Activated naive CD4-positive, alpha-beta T cell treated with anti-CD3 and anti-CD28 coated beads, Interleukin-2, amount 10 ng/mL, durations not matched to agents 5 hours and 36 hours (primary cell): ENCODE measurements at places on chromosomes 12 and 14. TPM values are rescaled to one million over a fixed set of nuclear protein-coding genes. Genes with fewer than 3 reads are reported as not detected.

APOLD1 gene
- total RNA-seq: 11.9 TPM

GMPR2 gene
- 67.8 TPM for total RNA-seq

VWF gene
- total RNA-seq: 0.24 TPM

SERPINA10 gene
- total RNA-seq: not detected

KRT78 gene
- not detected for total RNA-seq

SOAT2 gene
- total RNA-seq: 0.84 TPM

ACADS gene
- total RNA-seq: 16.6 TPM

KERA gene
- total RNA-seq: not detected

KRT6C gene
- not detected for total RNA-seq

NPFF gene
- not detected for total RNA-seq

BRI3BP gene
- 22.8 TPM for total RNA-seq

IQSEC3 gene
- total RNA-seq: 1.3 TPM

MYO1H gene
- not detected for total RNA-seq

KCNK10 gene
- total RNA-seq: not detected

TDRD9 gene
- total RNA-seq: 0.39 TPM

BCL2L2 gene
- total RNA-seq: 2.1 TPM

NGDN gene
- 41.3 TPM for total RNA-seq

GALNT9 gene
- total RNA-seq: not detected

ADSS1 gene
- total RNA-seq: 0.96 TPM

RNF212B gene
- total RNA-seq: not detected

LGMN gene
- 7.6 TPM for total RNA-seq

HNF1A gene
- not detected for total RNA-seq

NTS gene
- total RNA-seq: not detected

ETNK1 gene
- total RNA-seq: 76.1 TPM

DAD1 gene
- total RNA-seq: 141 TPM

MYL6B gene
- 40.3 TPM for total RNA-seq
